ENCODE measurements at places on chromosomes 2 and 18.

- DNase-seq = no peak
Observed at GRCh38 chr2:199762963-199763362, 88.0 kb downstream of the FTCDNL1 start.

DNA sequence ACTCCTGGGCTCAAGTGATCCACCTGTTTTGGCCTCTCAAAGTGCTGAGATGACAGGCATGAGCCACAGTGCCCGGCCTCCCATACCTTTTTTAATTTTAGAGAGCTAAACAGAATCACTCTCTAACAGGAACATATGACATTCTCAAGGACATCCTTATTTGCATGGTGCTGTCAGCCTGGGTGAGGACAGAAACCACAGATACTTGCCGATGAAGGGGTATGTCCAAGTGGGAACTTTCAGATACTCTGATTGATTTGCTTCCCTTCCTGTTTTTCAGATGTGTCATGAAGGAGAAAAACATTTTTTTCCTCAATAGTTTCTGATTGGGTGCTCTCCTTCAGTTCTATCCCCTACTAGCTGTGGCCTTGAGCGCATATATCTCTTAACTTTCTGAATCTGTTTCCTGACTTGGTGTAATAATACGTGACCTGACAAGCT, 49.6 kb downstream of the MYO3B start:
- DNase-seq = no peak

DNA sequence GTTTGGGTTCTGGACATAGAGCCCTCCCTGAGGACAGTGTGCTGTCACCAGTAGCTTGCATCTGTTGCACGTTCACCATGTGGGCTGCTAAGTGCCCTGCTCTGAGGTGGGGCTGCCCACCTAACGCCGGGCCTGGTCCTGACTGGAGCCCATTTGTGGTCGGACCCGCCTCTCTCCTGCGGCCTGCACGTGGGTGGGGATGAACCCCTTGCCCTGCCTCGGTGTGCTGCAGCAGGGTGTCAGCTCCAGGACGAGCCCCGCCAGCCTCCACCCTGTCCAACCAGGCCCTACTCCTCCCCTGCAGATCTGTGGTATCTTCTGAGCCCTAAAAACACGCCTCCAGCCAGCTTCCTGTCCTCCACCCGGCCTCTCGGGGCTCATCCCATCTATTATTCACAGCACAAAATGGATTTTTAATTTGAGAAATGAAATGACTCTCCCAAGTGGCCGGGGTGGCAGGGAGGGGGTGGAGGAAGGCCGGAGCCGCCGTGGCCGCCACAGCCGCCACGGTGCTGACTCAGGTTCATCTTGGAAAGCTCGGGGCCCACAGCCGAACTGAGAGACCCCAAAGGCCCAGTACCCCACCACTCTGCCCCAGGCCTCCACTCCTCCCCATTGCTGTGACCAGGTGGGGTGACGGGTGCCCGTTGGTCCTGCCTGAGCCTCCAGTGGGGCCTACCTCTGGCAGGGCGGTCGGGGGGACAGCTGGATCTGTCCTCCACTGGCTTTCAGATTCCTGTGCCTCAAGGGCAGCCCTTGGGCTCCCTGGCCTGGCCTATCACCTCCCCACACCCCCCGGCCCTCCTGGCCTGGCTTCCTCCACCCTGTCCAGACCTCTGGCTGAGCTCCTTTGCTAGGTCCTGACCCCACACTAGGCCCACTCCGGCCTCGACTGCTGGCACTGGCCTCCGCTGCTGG, 2.8 kb upstream of the ECEL1 start:
- no peak for DNase-seq

- DNase-seq = no peak
Observed at GRCh38 chr2:185475914-185476313, 262.7 kb upstream of the FSIP2 start.

- DNase-seq = no peak
Observed at GRCh38 chr2:144461308-144461766, 58.6 kb downstream of the ZEB2 start.

DNA sequence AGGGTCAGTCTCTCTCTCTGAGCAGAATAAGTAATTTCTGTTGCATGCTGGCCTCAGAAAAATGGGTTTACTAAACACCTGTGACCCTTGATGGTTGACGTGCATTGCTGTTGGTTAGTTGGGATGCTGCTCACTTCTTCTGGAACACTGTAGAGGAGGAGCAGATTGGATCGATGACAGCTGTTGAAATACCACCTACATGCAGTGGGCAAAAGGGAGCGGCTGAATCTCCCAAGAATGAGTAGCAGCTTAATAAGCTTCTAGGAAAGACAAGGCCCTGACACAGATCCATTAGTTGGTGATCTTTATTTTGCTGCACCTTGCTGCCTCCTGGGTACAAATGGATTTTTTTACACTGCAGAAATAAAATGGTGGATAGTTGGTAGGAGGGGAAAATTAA, 43.2 kb downstream of the KDM3A start:
- no peak for DNase-seq

DNA sequence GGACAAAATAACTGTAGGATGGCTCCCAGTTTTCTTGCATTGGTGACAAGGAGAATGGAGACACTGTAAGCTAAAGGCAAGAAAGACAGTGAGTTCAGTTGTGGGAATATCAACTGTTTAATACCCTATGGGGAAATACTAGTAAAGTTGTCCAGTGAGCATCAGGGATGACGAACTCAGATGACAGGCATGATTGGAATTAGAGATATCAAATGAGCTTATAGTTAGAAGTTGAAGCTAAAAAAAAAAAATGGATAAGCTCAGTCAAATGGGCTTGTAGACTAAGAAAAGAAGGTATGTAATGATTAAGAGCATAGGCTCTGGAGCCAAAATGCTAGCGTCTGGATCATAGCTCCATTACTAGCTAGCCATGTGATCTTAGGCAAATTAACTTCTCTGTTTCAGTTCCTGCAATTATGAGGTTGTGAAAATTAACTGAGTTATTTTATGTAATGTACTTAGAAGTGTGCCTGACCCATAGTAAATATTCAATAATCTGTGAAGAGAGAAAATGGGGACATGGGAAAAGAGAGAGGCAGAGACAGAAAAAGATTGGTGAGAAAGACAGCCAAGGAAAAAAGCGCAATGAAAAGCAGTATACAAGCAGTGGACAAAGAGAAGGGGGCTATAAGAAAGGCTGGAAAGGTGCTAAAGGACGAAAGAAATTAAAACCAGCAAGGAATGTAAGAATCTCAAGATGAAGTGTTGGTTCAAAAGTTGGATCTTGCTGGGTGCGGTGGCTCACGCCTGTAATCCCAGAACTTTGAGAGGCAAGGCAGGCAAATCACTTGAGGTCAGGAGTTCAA, 95.7 kb upstream of the SLC39A10 start:
- DNase-seq = no peak

GRCh38 chr2:1889099-1889650, 144.9 kb upstream of the PXDN start:
- DNase-seq = no peak

GRCh38 chr2:187372213-187372612, 75.8 kb downstream of the CALCRL start:
- no peak for DNase-seq

- DNase-seq = no peak
Observed at GRCh38 chr2:226483745-226484619, 315.6 kb downstream of the IRS1 start.

GRCh38 chr2:235383272-235383843, 110.5 kb upstream of the AGAP1 start:
- DNase-seq = no peak

DNA sequence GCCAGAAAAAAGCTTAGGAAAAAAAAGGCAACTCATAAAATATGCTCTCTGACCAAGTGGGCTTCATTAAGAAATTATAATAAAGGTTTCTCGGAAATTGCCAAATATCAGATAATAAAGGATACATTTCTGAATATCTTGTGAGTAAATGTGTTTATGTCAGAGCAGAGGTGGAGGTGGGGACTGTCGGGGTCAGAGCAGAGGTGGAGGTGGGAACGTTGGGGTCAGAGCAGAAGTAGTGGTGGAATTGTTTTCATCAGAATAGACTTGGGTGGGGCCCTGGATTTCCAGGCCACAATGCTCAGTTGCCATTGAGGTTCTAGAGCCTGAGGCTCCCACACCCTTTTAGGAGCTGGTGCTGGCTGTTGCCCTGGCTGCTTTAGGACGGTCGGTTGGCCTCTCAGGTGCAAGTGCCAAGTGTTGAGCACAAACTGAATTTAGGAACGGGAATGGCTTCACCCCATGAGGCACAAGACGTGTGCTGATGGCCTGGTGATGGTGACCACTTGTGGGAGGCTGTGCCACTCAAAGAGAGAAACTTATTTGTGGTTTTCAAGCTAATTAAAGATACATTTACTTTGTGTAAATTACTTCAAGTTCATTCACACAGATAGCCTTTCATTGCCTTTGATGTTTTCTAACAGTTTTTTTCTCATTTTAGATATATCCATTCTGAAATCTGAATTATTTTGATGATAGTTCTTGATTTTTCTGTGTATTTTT, 131.5 kb downstream of the ATP9B start:
- DNase-seq = no peak

DNA sequence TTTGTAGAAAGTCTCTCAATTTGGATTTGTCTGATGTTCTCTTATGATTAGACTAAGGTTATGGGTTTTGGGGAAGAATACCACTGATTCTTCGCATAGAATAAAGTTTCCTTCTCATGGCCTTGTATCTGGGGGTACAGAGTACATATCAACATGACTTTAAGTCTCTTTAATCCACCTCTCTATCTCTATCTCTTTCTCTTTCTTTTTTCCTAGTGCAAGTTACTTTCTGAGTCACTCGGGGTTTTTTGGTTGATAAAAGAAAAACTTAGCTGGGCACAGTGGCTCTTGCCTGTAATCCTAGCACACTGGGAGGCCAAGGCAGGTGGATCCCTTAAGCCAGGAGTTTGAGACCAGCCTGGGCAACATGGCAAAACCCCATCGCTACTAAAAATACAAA, 100.1 kb upstream of the MAP4K3 start:
- DNase-seq = no peak

DNA sequence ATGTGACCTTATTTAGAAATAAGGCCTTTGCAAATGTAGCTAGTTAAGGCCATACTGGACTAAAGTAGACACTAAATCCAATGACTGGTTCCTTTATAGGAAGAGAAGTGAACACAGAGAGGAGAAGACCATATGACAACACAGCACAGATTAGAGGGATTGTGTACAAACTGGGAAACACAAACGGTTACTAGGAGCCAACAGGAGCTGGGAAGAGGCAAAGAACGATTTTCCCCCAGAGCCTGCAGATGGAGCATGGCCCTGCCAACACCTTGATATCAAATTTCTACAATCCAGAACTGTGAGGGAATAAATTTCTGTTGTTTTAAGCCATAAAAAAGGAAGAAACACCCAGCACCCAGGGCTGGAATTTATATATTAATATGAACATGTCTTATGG, 38.7 kb upstream of the COL5A2 start:
- no peak for DNase-seq

- no peak for DNase-seq
Observed at GRCh38 chr2:46086578-46087070, 210.6 kb upstream of the EPAS1 start.

GRCh38 chr18:9712130-9712577, 4.1 kb downstream of the RAB31 start:
- no peak for DNase-seq

DNA sequence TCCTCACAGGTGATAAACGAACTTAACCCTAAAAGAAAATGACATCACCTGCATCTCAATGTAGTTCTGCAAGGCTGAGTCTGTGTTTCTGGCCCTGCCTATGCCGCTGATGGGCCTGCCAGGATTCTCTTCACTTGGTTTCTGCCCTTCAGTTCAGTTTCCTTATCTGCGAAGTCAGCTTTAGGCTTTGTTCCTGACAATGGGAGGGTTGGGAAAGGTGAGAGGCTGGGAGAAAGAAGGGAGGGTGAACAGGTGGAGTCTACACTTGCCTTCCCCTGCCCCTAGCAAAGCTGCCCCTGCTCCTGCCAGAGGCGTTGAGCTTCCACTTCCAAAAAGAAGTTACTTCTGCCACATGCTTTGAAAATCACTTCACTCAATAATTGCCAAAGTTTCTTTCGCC, 124.0 kb upstream of the APCDD1 start:
- no peak for DNase-seq

GRCh38 chr18:23182606-23183005, 47.3 kb downstream of the CABLES1 start:
- no peak for DNase-seq

GRCh38 chr2:74226648-74227213, 28.3 kb downstream of the MTHFD2 start:
- no peak for DNase-seq

DNA sequence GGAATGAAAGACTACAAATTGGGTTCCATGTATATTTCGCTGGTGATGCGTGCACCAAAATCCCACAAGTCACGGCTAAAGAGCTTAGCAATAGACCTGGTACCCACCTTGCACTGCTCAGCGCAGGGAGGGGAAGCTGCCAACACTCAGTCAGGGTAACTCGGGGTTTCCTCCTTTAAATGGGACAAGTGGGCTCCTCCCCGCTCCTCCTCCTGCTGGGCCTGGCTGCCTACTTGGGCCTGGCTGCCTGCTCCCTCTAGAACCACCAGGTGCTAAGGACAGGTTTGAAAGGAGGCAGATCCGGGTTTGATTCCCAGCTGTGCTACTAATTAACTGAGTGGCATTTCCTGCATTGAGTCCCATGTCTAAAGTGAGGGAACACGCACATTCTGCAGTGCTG, 23.4 kb downstream of the MYO7B start:
- peak; percentile 20 for DNase-seq
